Stimulated activated CD4-positive, alpha-beta T cell treated with anti-CD3 and anti-CD28 coated beads, Interleukin-4, amount 100 ng/mL, for 1 hour (primary cell): ENCODE measurements at places on chromosomes 3 and 15.
A peak's percentile ranks its signal among the peaks of the same experiment; 100 is the strongest.

- DNase-seq: no peak
Observed at GRCh38 chr3:58042947-58043707, 34.9 kb downstream of the FLNB start.

GRCh38 chr15:51727141-51727897 lies 10.1 kb downstream of the LYSMD2 start:
- no peak for DNase-seq

DNA sequence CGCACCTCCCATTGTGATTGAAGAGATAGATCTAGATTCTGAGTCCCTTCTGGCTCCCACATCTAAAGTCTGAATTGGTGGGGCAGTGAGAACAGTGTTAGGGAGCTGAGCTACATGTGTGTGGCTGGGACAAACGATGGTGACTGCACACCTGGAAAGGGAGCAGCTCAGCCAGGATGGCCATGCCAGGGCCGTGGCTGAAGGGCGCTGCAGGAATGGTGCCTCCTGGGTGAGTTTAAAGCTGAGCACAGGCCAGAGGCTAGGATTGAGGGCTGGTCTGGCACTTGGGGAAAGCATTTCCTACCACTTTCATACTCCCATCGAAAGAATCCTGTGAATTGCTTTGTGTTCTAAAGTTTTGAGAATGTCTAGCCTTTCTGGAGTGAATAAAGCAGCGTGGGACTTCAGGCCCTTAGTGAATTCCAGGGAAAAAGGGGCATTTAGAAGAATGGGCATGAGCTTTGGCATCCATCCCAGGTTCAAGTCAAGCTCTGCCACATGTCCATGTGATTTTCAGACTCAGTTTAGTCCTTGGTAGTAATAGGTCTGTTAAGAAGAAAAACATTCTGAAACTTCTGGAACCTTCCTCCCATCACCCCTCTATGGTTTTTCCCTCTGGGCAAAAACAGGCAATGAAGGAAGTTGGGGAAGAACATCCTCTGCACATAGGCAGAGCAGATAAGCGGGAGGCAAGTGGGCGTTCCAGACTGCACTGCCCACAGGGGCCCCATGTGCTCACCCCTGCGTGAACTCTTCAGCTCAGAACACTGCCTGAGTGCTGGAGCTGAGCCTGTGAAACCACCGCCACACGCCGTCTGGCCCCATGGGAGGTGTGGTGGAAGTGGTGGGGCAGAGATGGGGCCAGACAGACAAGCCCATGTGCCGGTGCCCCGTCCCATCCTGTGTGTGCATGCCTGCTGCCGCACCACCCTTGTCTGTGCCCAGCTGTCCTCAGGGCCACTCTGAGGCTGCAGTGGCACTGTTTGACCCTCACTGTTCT lies 12.9 kb upstream of the CPNE9 start:
- DNase-seq: no peak

DNA sequence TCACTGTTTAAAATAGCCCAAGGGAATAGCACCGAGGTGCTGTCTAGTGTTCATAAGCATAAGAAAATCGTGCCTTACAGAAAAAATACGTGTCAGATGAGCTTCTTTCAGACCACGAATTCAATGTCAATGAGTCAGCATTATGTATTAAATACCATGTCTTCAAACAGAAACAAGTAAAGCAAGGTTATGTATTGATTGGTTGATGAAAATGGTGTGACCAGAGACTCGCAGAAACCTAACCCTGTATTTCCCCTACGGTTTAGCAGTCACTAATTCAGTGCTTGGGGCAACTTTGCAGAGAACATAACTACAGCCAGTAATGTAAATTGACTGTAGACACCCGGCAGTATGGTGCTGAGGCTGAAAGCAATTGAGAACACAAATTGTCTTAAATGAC lies 307.7 kb downstream of the IL5RA start:
- DNase-seq: no peak

DNA sequence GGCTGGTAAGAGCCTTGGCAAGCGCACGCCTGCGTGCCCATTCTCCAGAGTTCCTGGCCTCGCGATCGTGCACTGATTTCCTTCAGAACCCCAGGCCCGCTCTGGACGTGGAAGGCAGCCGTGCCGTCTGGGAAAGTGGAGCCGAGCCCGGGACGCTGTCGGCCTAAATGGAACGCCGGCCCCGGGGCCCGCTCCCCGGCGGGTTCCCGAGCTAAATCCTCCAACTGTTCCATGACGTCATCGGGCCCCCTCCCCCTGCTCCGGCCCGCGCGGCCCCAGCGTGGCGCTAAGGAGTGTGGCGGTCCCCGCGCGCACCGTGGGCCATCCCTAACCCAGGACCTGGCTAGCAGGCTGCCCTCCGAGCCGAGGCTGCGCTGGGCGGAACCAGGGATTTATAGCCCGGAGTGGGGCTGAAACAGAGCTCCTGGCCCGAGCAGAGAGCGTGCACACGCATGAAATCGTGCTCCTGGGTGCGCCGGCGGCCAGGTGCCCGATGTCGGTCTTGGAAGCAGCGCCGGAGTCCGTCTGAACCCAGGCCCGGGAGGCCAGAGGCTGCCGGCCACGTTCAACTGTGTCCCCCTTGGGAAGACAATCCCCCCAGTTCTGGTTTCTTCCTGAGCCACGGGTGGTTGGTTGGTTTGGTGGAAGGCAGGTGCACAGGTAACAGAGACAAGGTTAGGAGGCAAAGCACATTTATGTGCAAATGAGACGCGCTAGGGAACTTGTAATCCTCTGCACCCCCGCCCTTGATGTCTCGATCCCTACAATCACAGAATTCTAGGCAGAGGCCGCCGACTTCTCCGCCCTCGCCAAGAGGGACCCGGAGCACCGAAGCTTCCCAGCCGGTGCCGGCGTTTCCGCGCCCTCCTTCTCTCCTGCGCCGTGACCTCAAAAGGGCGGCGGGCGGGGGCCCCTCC lies 84.9 kb upstream of the ETV5 start:
- DNase-seq: peak; percentile 3

- DNase-seq: no peak
Observed at GRCh38 chr3:159668990-159669476, 319.6 kb upstream of the IL12A start.

GRCh38 chr3:195385526-195385925 lies 57.3 kb downstream of the ACAP2 start:
- DNase-seq: no peak

GRCh38 chr15:98493966-98494511 lies 154.3 kb upstream of the IGF1R start:
- no peak for DNase-seq

GRCh38 chr3:52846432-52846965 lies 11.7 kb upstream of the MUSTN1 start:
- no peak for DNase-seq

DNA sequence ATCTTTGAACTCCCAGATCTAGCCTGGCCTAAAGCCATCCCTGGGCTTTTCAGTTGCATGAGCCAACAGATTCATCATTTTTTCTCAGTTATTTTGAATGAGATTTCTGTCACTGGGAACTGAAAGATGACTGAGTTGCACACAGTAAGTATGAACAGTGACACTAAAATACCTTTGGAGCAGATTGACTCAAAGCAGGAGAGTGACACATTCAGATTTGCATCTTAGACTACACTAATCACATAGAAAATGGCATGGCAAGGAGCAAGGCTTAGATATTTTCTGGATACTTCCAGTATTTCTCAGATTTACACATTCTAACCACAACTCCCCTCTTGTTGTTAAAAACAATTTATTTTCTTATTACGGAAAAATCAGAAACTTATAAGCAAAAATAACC lies 32.8 kb downstream of the SEC62 start:
- DNase-seq: no peak

DNA sequence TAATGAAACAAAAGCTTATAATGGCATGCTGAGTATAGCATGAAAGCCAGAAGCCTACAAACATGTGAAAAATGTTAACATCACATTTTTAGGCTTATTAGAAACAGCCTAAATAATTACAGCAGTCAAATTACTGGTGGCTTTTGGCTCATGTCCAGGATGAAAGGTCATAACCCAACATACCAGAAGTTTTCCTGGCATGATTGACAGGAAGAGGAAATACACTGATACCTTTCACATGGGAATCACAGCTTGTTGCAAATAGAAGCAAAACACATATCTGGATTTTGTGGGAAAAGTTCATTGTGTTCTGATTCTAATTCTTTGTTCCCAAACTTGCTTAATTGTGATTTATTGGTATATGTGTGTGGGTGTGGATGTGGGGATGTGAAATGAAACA lies 393.5 kb upstream of the ARRDC4 start:
- no peak for DNase-seq

DNA sequence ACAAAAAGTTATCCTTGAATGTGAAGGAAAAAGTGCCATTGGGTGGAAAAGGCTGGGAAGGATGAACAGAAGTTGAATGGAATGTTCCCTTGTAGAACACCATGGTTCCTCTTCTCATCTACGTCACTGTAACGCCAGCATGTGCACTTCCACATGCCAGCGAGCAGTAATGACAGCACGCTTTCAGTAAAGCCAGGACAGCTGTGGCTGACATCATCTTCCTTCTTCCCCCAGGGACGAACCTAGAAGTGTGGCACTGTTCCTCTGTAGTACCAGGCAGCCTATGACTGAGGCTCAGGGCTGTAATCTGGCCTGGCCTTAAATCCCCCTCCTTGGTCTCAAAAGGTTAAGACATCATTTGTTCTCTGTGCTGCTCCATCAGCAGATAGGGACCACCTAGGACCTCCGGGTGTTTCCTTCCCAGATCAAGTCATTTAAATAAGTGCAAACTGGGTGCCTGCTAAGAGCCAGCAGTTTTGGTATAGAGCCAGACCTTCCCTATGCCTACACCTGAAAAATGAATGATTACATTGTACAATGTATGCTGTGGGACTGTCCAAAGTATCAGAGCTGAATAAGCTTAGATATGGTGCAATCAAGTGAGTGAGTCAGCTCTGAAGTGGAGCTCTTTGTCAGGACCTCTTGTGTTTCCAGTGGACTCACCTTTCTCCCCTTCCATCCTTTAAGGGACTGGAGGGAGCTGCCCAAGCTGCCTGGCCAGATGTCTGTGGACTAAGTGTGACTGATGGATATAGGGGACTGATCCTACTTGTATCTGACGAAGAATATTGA lies 5.6 kb upstream of the SRPRB start:
- DNase-seq: no peak

- DNase-seq: no peak
Observed at GRCh38 chr3:162932503-162932902, 1435.9 kb downstream of the OTOL1 start.

- no peak for DNase-seq
Observed at GRCh38 chr3:7309641-7310102, 448.8 kb downstream of the GRM7 start.

DNA sequence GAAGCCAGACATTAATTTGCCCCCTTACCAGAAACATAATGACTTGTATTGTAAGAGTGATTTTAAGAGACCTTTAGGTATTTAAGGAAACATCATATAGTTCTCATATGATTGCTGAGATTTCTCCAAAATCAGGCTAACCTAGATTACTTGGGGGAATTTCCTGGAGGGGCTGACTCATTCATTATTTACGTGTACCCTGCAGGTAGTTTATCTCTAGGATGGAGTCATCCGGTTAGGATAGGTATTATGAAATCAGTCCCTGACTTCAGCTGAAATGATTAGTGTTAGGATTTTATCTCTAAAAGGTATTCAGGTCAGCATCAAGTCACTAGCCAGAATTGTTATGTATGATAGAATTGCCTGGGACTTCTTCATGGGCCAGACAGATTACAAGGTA lies 97.5 kb downstream of the TCF12 start:
- DNase-seq: no peak

DNA sequence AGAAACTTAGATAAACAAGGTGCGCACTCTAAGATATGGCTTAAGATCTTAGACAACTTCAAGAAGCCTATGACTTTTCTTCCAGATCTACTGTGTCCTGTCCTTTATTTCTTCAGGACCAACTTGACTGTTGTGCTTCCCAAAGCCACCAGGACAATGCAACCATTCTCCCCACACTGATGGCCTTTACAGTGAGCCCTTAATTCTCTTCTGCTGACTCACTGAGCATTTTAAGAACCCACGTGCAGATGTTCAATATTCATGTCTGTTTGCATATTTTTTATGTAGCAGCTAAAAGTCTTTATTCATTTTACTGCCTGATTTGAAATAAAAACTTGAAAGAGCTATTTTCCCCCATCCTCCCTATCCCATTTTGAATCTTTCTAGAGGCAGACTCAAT lies 103.3 kb upstream of the SLC2A2 start:
- DNase-seq: no peak

DNA sequence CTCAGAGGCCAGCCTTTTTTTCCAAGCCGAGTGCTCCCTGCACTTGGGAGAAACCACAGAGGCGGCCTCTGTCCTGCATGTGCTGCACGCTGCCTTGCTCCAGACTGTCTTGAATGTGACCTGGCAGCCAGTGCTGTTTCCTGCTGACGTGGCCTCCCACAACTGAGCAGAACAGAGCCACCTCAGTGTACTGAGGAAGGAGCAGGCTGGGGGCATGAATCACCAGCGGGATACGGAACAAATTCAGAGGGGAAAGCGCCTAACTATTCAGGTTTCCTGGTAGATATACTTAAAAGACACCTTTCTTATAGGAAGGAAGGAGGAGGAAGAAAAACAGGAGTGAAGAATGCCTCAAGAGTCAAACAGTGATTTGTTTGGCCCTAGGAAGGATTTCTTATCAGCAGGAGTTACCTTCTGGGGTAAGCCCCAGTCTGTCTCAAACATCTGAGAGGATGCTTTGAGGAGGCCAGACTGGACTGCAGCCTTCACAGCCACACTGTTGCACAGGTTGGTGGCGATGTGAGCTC lies 114.0 kb downstream of the FNDC3B start:
- DNase-seq: peak; percentile 36

- DNase-seq: no peak
Observed at GRCh38 chr15:68366314-68366713, 65.6 kb downstream of the ITGA11 start.

GRCh38 chr3:43162230-43163084 lies 56.6 kb upstream of the POMGNT2 start:
- peak; percentile 25 for DNase-seq

DNA sequence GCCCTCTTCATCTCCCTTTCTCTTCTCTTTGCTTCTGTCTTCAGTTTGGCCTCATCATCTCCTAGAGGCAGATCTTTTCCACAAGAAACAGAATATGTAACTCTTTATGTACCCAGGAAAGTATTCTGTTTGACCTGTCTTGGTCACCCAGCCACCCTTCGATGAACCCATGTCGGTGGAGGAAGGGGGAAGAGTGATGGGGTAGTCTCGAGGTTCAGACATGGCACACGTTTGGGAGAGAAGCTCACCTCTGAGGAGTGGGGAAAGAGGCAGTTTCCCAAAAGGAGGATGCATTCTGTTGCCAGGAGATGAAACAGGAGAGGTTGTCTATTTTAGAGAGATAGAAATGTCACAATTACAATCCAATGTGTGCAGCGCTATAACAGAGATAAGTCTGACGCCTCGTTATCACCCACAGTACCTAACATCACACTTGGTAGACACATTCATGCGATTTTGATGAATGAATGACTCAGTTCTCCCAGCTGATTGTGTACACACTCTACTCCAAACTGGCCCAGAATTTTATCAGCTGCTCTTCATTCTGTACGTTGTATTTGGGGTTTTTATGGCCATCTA lies 722 bp upstream of the CCDC50 start:
- DNase-seq: no peak
